A549 (cell line): ENCODE measurements at places on chromosomes 1 and 21. TPM values are rescaled to one million over a fixed set of nuclear protein-coding genes. Genes with fewer than 3 reads are reported as not detected.

Gene SELP
- polyA plus RNA-seq: not detected in 3 replicates

Gene SLC44A3
- 1.9 to 2.3 TPM (median 2.2 TPM) in 3 replicates for polyA plus RNA-seq

Gene ACTA1
- polyA plus RNA-seq: 0.16 to 0.25 TPM (median 0.24 TPM) in 3 replicates

Gene KIRREL1
- polyA plus RNA-seq: 41.3 to 43.8 TPM (median 41.3 TPM) in 3 replicates

GRCh38 chr1:224067621-224068457 lies 46.1 kb upstream of the FBXO28 start:
- no peak for DNase-seq

GRCh38 chr21:39003982-39004633 lies 179.1 kb downstream of the PSMG1 start:
- no peak for DNase-seq

- DNase-seq: no peak
Observed at GRCh38 chr1:65725064-65725463, 67.6 kb upstream of the PDE4B start.

DNA sequence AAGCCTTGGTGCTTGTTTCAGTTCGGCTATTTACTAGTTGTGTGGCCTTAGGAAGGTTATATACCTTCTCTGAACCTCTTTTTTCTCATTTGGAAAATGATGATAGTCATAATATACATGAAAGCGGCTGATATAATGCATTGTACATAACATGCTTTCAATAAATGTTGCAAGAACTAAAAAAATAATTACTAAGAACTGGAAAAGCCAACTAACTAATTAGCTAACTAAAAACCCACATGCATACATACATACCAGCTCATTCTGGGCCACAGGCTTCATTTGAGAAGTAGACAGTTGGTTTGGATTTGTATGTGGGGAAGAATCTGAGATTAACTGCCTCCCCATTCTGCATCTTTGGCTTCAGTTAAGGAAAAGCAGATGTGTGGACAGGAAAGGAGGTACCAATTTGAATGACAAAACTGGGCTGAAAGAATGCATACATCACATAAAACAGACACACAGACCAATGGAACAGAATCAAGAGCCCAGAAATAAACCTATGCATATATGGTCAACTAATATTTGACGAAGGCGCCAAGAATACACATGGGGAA lies 217.9 kb downstream of the TM2D1 start:
- DNase-seq: no peak

GRCh38 chr1:234541286-234541975 lies 62.5 kb upstream of the TARBP1 start:
- DNase-seq: no peak

DNA sequence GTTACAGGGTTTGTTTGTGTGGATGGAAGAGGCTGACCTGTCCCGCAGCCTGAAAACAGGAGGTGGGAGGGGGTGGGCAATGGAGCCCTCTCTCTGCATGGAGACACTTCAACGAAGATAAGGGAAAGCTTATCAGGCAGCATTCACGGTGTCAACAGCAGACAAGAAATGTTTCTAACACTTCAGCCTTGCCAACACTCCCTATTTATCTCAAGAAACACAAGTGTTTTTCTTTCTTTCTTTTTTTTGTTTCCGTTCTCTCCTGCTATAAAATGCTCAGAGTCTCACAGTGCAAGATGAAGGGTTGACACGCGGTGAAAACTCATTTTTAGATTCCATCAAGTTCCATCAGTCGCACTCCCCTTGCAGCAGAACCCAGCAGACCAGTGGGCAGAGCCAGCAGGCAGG lies 594.4 kb downstream of the MATN1 start:
- DNase-seq: no peak

- peak; percentile 27 for DNase-seq
Observed at GRCh38 chr1:169595764-169596711, 9.8 kb upstream of the F5 start.
